ENCODE measurements at places on chromosomes 12 and 14. TPM values are rescaled to one million over a fixed set of nuclear protein-coding genes. Genes with fewer than 3 reads are reported as not detected.

Gene GPR135
- 2.2 TPM for total RNA-seq

Gene PLA2G1B
- not detected for total RNA-seq

Gene SCARB1
- 49.3 TPM for total RNA-seq

Gene HRK
- total RNA-seq: 1.0 TPM

Gene PSEN1
- 38.7 TPM for total RNA-seq

Gene PLEKHD1
- total RNA-seq: 0.28 TPM

Gene KRT80
- not detected for total RNA-seq

Gene PPP1CC
- 501 TPM for total RNA-seq

Gene SPRYD4
- total RNA-seq: 3.1 TPM

Gene FLRT2
- total RNA-seq: 7.4 TPM

- no peak overlapping the region for H3K27ac ChIP-seq
- no peaks in the 10 kb centered on the region for H3K27me3 ChIP-seq
- H3K4me3 ChIP-seq: no peak overlapping the region
- DNase-seq: no peak
Measured at GRCh38 chr14:106657460-106657859, 1131.1 kb downstream of the TMEM121 start.

- no peaks in the 10 kb centered on the region for H3K27me3 ChIP-seq
- H3K36me3 ChIP-seq: no peaks in the 10 kb centered on the region
- no peak overlapping the region for H3K4me3 ChIP-seq
- DNase-seq: no peak
- no peak overlapping the region for H3K27ac ChIP-seq
Measured at GRCh38 chr12:116937640-116938039, 26.9 kb downstream of the FBXW8 start.

DNA sequence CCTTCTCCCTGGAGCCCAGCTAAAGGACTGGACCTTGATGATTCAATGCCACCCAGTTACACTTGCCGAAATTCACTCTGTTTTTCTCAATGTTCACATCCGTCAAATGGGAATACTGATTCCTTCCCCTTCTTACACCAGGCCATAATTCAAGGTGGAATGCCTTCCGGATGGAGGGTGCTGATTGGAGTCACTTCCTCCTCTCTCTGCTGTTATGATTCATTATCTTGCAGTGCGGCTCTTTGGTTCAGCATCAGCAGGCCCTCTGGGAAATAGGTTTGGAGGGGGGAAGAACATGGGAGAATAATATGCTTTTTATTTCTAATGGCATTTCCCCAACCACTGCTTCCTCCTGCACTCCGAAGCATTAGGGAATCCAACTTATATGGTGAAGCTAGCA lies 390.6 kb upstream of the TBX3 start:
- H3K4me1 ChIP-seq: peaks cover 13% of the 10 kb centered on the region
- H3K4me3 ChIP-seq: no peak overlapping the region
- no peaks in the 10 kb centered on the region for H3K36me3 ChIP-seq
- H3K27ac ChIP-seq: no peak overlapping the region
- H3K27me3 ChIP-seq: no peaks in the 10 kb centered on the region

- H3K36me3 ChIP-seq: no peaks in the 10 kb centered on the region
- H3K4me1 ChIP-seq: no peaks in the 10 kb centered on the region
- H3K27ac ChIP-seq: no peak overlapping the region
- H3K4me3 ChIP-seq: no peak overlapping the region
- H3K27me3 ChIP-seq: no peaks in the 10 kb centered on the region
- DNase-seq: no peak
Measured at GRCh38 chr14:105152794-105153241, 15.8 kb downstream of the JAG2 start.

- H3K4me1 ChIP-seq: peaks cover 5% of the 10 kb centered on the region
- no peaks in the 10 kb centered on the region for H3K36me3 ChIP-seq
- no peaks in the 10 kb centered on the region for H3K27me3 ChIP-seq
- H3K27ac ChIP-seq: no peak overlapping the region
- no peak for DNase-seq
Measured at GRCh38 chr12:2136901-2137300, 84.1 kb downstream of the CACNA1C start.

DNA sequence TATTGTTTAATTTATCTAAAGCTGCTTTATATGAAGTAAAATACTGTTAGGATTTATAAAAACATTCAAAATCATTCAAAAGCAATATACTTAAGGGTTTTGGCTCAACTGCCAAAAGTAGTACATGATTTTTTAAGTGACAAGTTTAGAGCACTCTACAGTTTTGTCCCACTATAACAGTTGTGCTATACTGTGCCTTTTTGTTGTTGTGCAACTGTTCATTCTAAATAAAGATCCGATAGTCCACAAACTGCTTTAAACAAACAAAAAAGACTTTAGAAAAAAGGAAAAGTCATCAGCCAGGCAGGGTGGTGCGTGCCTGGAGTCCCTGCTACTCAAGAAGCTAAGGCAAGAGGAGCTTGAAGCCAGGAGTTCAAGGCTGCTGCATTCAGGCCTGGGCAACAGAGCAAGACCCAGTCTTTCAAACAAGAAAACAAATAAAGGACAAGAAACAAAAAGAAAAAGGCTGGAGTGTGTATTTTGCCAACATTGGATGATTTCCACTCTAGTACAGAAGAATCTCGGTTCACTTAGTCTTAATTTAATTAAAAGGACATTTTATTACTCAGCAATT lies 7.3 kb downstream of the C2CD5 start:
- no peak overlapping the region for H3K4me3 ChIP-seq
- no peak for DNase-seq
- no peaks in the 10 kb centered on the region for H3K27me3 ChIP-seq
- H3K27ac ChIP-seq: no peak overlapping the region
- H3K36me3 ChIP-seq: 0 out of 2 replicates have a peak, but pooled peaks cover 6% of the 10 kb centered on the region
- H3K4me1 ChIP-seq: peaks cover 24% of the 10 kb centered on the region

DNA sequence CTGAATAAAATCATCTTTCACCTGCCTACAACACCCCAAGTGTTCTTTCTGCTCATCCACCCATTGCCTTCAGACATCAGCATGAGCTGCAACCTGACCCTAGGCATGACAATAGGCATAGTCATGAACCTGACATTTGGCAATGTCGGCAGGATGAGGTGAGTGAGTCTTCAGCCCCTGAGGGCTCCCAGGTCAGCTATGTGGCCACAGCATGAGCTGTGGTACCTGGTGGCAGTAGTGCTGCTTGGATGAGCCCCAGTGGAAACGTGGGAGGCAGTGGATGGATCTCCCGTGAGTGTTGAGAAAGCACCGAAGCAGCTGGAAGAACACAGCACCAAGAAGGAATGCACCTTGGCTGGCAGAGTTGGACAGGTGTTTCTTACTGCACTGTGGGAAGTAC lies 334.8 kb upstream of the FAR2 start:
- H3K4me1 ChIP-seq: no peaks in the 10 kb centered on the region
- DNase-seq: no peak
- H3K27ac ChIP-seq: no peak overlapping the region
- H3K27me3 ChIP-seq: no peaks in the 10 kb centered on the region
- no peak overlapping the region for H3K4me3 ChIP-seq

- H3K36me3 ChIP-seq: no peaks in the 10 kb centered on the region
- no peak overlapping the region for H3K4me3 ChIP-seq
- no peak overlapping the region for H3K27ac ChIP-seq
- H3K27me3 ChIP-seq: no peaks in the 10 kb centered on the region
- H3K4me1 ChIP-seq: peaks cover 29% of the 10 kb centered on the region
Measured at GRCh38 chr12:95195122-95195521, 22.1 kb downstream of the FGD6 start.

- H3K27me3 ChIP-seq: no peaks in the 10 kb centered on the region
- no peak for DNase-seq
- H3K4me1 ChIP-seq: no peaks in the 10 kb centered on the region
- no peak overlapping the region for H3K4me3 ChIP-seq
- H3K36me3 ChIP-seq: peaks cover 13% of the 10 kb centered on the region
Measured at GRCh38 chr14:63996016-63996415, 143.2 kb downstream of the SYNE2 start.

- H3K27ac ChIP-seq: no peak overlapping the region
- DNase-seq: no peak
- no peaks in the 10 kb centered on the region for H3K27me3 ChIP-seq
- H3K4me3 ChIP-seq: no peak overlapping the region
Measured at GRCh38 chr12:59393506-59393905, 202.3 kb upstream of the SLC16A7 start.

GRCh38 chr12:98319716-98320425 lies 195.5 kb upstream of the TMPO start:
- no peaks in the 10 kb centered on the region for H3K36me3 ChIP-seq
- no peak overlapping the region for H3K4me3 ChIP-seq
- no peak for DNase-seq
- no peaks in the 10 kb centered on the region for H3K27me3 ChIP-seq

DNA sequence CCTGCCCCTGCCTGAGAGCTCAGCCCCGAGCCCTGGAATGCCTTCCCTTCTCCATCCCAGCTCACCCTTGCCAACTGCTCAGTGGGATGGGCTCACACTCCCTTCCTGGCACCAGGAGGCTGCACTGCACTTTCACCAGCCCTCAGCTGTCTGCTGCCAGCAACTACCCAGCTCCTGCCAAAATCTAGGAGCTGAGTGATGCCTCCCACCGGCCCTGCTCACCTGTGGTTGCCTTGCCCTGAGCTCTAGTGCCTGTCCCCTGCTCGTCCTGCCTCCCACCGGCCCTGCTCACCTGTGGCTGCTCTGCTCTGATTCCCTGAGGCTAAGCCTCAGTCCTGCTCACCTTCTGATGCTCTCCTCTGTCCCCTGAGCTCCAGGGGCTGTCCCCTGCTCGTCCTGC lies 119.8 kb downstream of the TMEM121 start:
- no peaks in the 10 kb centered on the region for H3K36me3 ChIP-seq
- H3K27ac ChIP-seq: no peak overlapping the region
- H3K4me1 ChIP-seq: no peaks in the 10 kb centered on the region
- H3K27me3 ChIP-seq: no peaks in the 10 kb centered on the region

DNA sequence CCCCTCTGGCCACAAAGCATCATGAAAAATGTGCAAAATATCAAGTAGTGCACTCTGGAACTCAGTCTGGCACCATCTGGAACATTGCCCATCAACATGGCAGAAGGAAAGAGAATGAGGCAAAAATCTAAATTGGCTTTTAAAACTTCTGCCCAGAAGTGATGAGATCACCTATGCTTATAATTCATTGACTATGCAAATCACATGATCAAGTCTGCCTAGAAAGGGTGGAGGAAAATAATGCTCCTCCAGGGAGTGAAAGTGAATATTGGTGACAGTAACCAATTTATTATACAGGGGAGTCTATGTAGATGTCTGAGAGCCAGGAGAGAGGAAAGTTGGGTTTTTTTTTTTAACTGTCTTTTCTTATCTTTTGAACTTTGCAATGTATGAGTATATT lies 73.3 kb upstream of the HIF1A start:
- DNase-seq: no peak
- H3K27ac ChIP-seq: no peak overlapping the region
- H3K4me3 ChIP-seq: no peak overlapping the region

DNA sequence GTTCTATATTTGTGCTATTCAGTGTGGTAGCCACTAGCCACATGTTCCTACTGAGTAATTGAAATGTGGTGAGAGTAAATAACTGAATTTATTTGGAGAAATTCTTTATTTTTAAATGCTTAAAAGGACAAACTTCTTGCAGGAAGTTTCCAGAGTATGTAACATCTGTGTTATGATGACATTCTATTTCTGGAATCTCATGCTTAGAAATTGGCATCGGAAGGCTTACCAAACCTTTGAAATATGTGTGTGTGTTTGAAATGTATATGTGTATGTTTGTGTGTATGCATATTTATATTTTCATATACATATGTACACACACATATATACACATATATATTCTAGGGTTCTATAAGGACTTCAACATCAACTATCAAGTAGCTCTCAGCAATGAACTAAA lies 12.4 kb upstream of the WSCD2 start:
- no peak for DNase-seq
- peaks cover 36% of the 10 kb centered on the region for H3K4me1 ChIP-seq
- no peaks in the 10 kb centered on the region for H3K27me3 ChIP-seq
- no peak overlapping the region for H3K4me3 ChIP-seq
- H3K36me3 ChIP-seq: no peaks in the 10 kb centered on the region
- H3K27ac ChIP-seq: no peak overlapping the region

DNA sequence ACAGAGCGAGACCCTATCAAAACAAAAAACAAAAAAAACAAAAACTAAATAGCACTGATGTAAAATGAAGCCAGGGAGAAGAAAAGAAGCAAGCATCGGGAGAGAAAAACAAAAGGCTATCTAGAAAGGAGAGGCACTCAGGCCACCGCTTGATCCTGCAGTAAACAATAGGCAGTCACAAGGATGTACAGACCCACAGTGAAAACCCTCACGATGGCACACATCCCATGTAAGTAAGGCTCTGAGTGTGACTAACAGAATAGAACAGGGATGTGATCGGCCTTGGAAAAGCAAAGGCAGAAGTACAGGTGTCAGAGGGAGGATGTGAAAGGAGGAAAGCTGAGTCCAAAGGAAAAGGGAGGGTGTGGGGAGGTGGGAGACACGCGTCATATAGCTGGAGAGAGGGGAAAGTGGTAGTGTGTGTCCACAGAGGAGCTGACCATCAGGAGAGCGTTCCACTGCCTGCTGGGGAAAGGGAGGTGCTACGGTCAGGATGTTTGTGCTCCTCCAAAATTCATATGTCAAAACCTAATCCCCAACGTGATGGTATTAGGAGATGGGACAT lies 31.5 kb downstream of the CAMKK2 start:
- DNase-seq: no peak
- H3K4me1 ChIP-seq: no peaks in the 10 kb centered on the region
- H3K36me3 ChIP-seq: no peaks in the 10 kb centered on the region

- H3K27ac ChIP-seq: peak overlapping the region; percentile 100
- DNase-seq: no peak
- H3K27me3 ChIP-seq: no peaks in the 10 kb centered on the region
Measured at GRCh38 chr14:55028066-55028465, 1.0 kb downstream of the SOCS4 start.

GRCh38 chr14:58693048-58693447 lies 55.3 kb downstream of the DACT1 start:
- H3K36me3 ChIP-seq: no peaks in the 10 kb centered on the region
- DNase-seq: no peak

DNA sequence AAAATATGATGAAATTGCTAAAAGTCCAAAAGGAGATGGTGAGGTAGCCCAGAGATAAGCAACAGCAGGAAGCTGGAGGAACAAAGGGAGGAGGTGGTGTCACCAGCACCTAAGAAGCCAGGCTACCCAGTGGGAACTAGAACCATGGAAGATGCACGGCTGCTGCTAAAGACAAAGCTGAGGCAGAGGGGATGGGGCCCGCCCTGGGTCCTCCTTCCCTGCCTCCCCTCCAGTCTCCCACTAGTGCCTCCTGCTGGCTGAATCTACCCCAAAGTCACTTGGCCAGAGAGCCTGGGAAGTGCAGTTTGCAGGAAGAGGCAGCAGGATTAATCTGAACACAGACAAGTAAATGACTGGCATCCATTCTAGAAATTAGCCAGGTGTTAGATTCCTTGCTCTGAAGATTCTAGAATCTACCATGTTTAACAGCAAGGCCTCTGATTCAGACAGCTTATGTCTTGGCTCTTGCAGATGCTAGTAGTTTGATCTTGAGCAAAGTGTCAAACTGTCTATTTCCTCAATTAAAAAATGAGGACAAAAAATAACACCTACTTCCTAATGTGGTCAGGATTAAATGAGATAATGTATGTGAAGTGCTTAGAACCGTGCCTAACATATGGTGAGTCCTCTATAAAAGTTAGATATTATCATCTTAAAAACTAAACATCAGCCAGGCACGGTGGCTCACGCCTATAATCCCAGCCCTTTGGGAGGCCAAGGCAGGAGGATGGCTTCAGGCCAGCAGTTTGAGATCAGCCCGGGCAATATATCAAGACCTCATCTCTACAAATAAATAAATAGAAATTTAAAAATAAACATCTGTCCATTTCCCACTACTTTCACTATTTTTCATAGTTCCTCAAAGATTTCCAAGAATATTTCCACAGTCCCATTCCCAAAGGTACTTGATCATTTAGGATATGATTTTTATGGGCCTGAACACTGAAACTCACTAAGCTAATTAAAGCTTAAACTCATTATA lies 5.8 kb upstream of the LRP10 start:
- H3K27me3 ChIP-seq: no peaks in the 10 kb centered on the region
- H3K4me3 ChIP-seq: no peak overlapping the region
- peaks cover 12% of the 10 kb centered on the region for H3K4me1 ChIP-seq
- peak; percentile 82 for DNase-seq
- no peak overlapping the region for H3K27ac ChIP-seq
- H3K36me3 ChIP-seq: no peaks in the 10 kb centered on the region
